ENCODE measurements at places on chromosomes 12 and 14. TPM values are rescaled to one million over a fixed set of nuclear protein-coding genes. Genes with fewer than 3 reads are reported as not detected.
A peak's percentile ranks its signal among the peaks of the same experiment; 100 is the strongest.

Gene AKAP5
- 4.8 TPM for total RNA-seq

Gene PEBP1
- total RNA-seq = 160 TPM

Gene DHRS4L2
- total RNA-seq = 4.7 TPM

Gene GLT8D2
- total RNA-seq = 9.2 TPM

Gene AKAP6
- 223 TPM for total RNA-seq

- DNase-seq = no peak
Measured at GRCh38 chr14:95419569-95419968, 96.9 kb downstream of the SYNE3 start.

DNA sequence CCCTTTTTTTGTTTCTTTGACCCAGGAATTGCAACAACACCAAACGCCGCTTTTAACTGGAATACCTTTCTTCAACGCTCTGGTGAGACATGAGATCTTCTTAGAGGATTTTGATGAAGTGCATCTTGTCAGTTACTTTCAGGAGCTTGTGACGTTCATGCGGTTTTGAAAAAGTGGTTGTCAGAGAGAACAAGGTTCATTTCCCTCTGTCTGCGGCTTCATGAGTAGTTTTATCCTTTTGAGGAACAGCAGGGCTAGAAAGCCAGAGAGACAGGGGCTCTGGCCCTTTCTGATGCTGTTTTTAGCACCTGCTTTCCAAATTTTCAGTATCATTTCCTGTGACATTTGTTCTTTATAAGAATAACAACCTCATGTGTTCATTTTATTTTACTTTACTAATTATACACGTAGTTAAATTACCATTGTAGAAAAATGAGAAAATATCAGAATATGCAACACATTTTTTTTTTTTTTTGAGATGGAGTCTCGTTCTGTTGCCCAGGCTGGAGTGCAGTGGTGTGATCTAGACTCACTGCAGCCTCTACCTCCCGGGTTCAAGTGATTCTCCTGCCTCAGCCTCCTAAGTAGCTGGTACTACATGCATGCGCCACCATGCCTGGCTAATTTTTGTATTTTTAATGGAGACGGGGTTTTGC lies 61.8 kb downstream of the GLT1D1 start:
- DNase-seq = no peak

GRCh38 chr12:124774462-124775167 lies 89.0 kb downstream of the SCARB1 start:
- peak; percentile 50 for DNase-seq

DNA sequence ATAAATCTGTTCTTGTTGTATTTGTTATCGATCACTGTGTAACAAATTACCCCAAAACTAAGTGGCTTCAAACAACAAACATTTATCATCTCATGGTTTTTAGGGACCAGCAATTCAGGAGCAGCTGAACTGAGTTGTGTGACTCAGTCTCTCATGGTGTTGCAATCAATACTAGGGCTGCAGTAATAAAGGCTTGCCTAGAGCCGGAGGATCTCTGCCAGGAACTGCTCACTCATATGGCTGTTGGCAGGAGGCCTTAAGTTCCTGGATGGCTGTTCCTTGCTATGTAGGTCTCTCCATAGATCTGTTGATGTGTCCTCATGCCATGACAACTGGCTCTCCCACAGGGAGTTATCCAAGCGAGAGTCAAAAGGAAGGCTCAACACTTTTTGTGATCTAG lies 3.8 kb upstream of the PSMC6 start:
- no peak for DNase-seq

- peak; percentile 36 for DNase-seq
Measured at GRCh38 chr12:6383572-6384498, at the start of gene LTBR. Gene LTBR (plus strand): TSS chr12:6384162. CDS start chr12:6384359, 197 bp downstream.

DNA sequence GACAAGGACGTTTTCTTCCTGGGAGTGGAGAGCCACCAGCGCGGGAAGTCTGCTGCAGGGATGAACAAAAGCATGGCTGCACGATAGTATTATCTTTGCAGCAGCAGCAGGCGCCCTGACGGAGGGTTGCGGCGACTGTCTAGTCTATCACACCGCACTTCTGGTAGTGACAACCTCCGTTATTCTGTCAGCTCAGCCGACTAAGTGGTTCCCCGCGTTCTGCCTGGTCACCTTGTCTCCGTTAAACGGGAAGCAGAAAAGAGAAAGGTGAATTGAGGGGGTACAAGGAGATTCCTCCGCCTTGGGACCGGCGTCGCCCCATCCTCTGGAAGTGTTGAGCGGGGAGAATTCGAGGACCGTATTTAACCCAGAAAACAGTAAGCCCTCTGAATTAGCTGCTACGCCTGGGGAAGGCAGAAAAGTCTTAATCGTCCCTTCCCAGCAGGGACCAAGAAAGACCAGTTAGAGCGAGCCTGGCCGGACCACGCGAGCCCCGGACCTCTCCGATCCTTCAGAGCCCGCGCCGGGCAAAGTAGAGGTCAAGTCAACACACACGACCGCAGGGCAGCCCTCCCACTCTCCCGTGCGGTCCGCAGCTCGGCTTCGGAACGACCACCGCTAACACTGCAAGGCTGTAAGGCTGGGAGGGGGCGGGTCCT lies 536 bp upstream of the DAAM1 start:
- DNase-seq = no peak

DNA sequence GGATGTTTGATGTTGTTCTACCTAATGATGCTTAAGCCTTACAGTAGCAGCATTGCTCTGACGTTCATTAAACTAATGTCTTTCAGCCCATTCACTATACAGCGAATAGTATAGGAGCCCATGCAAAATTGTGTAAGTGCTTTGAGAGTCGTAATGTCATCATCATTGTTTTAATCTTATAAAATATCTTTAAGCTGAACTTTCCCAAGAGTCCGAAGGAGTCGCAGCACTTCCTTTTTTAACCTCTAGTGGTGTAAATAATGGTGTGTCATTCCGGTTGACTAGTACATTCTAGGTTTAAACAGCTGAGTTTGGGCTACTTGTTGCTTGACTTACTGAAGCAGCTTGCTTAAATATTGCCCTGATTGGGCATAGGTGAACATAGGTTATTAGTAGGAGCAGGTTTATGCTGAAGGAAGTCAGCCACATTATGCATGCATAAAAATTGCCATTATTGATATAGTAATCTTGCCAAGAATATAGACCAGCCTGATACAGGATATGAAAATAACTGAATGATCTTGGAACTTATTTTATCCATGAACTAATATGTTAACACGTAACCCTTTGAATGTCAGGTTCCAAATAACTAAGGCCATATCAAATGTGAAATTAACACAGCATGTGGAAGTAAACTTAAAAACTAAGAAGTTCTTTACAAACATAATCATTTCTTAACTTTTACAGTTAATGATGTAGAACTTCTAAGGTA lies 2.6 kb downstream of the WNK1 start:
- DNase-seq = peak; percentile 24

- DNase-seq = no peak
Measured at GRCh38 chr12:85441741-85442140, 161.7 kb downstream of the ALX1 start.

- no peak for DNase-seq
Measured at GRCh38 chr12:76643438-76643837, 83.9 kb upstream of the OSBPL8 start.

DNA sequence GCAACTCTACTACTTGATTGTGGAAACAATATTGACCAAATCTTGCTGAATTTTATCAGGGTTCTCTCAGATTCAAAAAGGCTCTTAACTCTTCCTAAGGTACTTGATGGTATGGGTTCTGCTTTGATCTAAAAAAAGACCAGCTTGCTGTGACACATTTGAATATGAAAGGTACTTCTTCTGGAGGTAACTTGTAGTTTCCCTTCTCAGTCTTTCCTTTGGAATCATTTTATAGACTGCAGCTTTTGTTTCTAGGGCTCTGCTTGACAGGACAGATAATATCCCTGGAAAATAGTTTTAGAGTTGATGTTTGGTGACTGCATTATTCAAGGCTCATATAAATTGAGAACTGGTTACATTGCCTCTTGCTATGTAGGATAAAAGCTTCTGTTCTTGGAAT lies 251.9 kb downstream of the FUT8 start:
- DNase-seq = no peak

GRCh38 chr14:86296173-86296572 lies 766.2 kb downstream of the FLRT2 start:
- DNase-seq = no peak

DNA sequence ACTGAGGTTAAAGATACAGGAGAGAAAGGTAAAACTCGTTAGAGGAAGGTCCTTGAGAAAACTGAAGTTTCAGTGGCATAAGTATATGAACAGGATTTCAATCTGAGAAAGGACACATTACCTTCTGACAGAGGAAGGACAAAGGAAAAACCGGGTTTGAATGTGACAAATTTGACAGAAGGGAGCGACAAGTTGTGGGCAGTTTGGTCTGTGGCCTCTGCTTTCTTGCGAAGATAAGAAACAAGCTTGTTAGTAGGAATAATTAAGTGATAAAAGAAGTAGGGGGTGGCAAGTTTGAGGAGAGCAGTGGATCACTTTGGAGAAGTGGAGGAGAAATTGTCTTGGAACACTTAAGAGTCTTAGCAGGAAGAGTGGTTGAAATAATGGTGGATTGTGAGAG lies 5.1 kb downstream of the MON2 start:
- no peak for DNase-seq

- no peak for DNase-seq
Measured at GRCh38 chr14:53793790-53794505, 162.7 kb downstream of the BMP4 start.

DNA sequence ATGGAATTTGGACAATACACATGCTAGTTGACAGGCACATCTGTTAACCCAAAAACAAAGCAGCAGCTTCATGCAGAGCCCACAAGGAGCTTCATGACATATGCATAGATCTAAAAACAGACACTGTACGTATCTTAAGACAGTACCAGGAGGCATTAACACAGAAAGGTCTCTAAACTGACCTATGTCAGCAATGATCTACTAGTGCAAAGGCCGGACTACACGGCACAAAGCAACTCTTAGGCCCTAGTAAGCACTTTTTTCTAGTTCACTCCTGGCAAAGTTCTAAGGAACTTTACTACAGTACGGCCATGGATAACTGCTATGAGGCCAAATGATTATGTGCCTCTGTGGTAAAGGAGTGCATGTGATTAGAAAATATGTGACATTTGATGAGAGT lies 8.4 kb upstream of the KANSL2 start:
- DNase-seq = no peak

DNA sequence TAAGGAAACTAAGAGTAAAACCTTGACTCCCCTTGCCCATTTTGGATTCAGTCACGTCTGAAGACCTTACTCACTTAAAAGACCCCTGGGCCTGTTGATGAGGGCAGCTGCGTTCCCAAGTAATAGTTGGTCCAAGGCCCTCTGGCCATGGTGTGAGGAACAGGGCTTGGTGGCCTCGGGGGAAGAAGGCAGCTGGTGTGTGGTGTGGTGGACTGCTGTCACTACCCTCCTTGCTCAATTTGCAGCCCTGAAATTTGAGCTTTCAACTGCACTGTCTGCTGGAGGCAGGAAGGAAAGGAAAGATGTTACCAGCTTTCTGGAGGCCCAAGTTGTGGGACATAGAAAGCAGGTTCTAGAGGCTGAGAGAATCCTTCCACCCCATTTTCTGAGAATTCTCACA lies 128.2 kb downstream of the SLC38A6 start:
- DNase-seq = no peak

- DNase-seq = peak; percentile 41
Measured at GRCh38 chr12:1591034-1591433, 3.3 kb downstream of the FBXL14 start.

- no peak for DNase-seq
Measured at GRCh38 chr12:5723711-5724252, 221.3 kb downstream of the ANO2 start.

DNA sequence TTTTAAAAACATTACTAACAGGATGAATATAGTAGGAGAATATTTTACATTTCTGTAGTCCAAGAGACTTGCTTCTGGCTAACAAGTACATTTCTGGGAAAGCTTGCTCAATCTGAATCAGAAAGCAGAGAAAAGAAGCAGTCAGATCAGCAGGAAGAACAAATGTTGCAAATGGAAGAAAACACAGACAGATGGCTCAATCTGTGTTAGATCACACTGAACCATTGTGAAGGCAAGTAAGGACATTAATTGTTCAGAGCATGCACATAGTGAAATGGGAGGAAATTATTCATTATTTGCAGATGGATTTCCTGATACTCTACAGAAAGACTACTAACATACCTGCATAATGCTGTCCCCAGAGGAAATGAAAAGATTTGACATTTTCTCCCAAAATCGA lies 65.2 kb upstream of the CNOT2 start:
- DNase-seq = peak; percentile 79

GRCh38 chr14:34971381-34971780 lies 11.4 kb upstream of the SRP54 start:
- DNase-seq = no peak

DNA sequence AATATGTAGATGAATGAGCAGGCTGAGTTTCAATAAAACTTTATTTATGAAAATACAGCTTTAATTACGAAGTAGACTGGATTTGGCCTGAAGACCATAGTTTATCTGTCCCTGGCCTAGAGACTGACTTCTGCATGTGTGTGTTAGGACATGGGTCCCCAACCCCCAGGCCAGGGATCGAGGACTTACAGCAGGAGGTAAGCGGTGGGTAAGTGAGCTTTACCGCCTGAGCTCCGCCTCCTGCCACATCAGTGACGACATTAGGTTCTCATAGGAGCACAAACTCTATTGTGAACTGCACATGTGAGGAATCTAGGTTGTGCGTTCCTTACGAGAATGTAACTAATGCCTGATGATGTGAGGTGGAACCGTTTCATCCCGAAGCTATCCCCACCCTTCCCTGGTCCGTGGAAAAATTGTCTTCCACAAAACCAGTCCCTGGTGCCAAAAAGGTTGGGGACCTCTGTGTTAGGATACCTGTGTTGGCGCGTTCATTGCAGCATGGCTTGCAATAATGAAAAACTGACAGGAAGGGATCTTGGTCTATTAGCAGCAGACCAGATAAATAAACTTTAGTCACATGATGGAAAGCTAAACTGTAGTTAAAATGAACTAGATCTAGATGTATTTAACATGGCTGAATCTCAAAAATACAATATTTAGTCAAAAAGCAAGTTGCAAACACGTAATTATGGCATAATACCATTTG lies 4.1 kb downstream of the GLRX5 start:
- no peak for DNase-seq
